ENCODE measurements at places on chromosomes 2 and 18.

DNA sequence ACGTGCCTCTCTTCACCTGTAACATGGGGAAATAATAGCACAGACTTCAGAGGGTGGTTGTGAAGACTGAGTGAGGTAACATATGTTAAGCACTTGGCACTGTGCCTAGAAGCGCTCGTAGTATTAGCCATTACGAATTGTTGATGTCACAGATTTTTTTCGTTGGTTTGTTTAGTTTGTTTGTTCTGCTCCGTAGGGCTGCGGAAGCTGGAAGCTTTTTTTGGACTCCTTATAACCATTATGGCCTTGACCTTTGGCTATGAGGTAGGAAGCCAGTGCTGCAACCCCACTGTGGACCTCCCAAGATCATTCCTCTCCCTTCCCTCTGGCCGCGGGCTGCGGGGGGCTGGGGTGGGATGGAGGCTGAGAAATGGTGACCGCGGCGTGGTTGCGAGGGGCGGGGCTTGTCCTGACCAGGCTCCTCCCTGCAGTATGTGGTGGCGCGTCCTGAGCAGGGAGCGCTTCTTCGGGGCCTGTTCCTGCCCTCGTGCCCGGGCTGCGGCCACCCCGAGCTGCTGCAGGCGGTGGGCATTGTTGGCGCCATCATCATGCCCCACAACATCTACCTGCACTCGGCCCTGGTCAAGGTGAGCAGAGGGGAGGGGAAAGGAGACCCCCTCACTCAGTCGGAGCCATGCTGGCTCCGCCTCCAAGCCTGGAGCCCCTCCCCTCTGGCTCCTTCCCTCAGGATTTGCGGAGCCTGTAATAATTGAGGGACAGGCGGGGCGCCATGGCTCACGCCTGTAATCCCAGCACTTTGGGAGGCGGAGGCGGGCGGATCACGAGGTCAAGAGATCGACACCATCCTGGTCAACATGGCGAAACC, 5.5 kb downstream of the SLC11A1 start:
- H3K4me1 ChIP-seq: peaks cover 6% of the 10 kb centered on the region
- DNase-seq: peak; percentile 95
- H3K36me3 ChIP-seq: no peaks in the 10 kb centered on the region

- peak overlapping the region; percentile 82 for H3K27ac ChIP-seq
- peaks cover 65% of the 10 kb centered on the region for H3K4me1 ChIP-seq
- peak overlapping the region; percentile 97 for H3K4me3 ChIP-seq
- no peak for DNase-seq
- H3K27me3 ChIP-seq: no peaks in the 10 kb centered on the region
Observed at GRCh38 chr18:75211953-75212750, 1.6 kb downstream of the TSHZ1 start.

DNA sequence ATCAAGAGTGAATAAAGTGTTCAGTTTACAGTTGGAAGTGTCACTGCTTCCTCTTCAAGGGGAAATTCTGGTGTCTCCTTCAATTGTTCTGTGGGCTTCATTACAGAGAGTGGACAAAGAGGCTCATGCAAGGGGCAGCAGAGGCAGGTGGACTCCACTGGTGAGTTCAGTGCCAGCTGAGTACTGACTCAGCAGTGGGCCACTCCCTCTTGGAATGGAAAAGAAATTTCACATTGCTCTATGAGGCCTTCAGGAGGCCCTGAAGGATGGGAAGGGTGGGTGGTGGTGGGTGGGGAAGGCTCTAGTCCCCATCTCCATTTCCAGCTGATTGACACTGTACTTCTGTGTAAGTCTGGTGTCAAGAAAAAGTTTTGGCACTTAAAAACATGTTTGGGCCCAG, 66.4 kb downstream of the PRELID3A start:
- no peak overlapping the region for H3K27ac ChIP-seq
- H3K27me3 ChIP-seq: no peaks in the 10 kb centered on the region
- H3K4me1 ChIP-seq: no peaks in the 10 kb centered on the region
- DNase-seq: no peak
- H3K4me3 ChIP-seq: no peak overlapping the region

GRCh38 chr2:207531032-207531952, 1.5 kb downstream of the CREB1 start:
- peak overlapping the region; percentile 99 for H3K27ac ChIP-seq
- no peaks in the 10 kb centered on the region for H3K36me3 ChIP-seq
- peaks cover 70% of the 10 kb centered on the region for H3K4me1 ChIP-seq
- peak overlapping the region; percentile 65 for H3K4me3 ChIP-seq

GRCh38 chr2:52959801-52960200, 807.8 kb upstream of the CHAC2 start:
- no peaks in the 10 kb centered on the region for H3K36me3 ChIP-seq
- H3K27me3 ChIP-seq: no peaks in the 10 kb centered on the region
- DNase-seq: no peak

GRCh38 chr2:149388120-149388816, 57.9 kb downstream of the LYPD6 start:
- no peaks in the 10 kb centered on the region for H3K4me1 ChIP-seq
- no peaks in the 10 kb centered on the region for H3K27me3 ChIP-seq
- no peaks in the 10 kb centered on the region for H3K36me3 ChIP-seq
- H3K27ac ChIP-seq: no peak overlapping the region
- H3K4me3 ChIP-seq: no peak overlapping the region
- DNase-seq: no peak

Measured in stomach (tissue), 19 donors.